ENCODE measurements at places on chromosomes 4 and X.

GRCh38 chrX:122046815-122047214 is 999.4 kb downstream of the GLUD2 start:
- no peak for DNase-seq

DNA sequence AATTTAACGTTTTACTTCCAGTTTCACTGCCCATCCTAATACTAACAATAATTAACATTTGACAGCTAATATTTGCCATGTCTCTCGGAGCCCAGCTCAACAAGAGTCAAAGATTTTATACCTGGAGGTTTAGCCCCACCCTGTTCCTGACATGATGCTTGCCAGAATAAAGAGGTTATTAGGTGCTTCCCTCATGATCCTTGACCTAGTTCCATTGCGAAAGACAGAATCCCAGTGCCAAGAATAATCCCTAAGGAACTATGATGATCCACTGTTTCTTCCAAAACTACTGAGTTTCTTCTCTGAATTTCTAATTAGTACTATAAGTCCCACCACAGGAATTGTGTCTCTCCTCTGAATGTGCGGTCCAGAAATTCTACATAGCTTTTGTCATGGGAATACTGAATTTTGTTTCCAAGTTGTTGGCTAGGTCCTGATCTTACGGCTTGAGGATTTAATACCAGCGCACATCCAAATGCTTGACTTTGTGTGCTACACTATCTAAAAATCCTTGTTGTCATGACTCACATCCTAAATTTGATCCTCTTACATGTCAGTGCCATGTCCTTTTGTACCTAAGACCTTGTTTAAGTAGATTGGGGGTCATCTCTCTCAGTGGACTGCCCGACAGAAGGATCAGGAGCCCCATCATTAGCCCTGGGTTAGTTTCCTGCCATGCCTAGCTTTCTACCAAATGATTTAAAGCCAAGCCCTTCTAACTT is 23.1 kb downstream of the ANTXR2 start:
- no peak for DNase-seq

- no peak for DNase-seq
Observed at GRCh38 chrX:10906866-10907265, 204.3 kb upstream of the HCCS start.

DNA sequence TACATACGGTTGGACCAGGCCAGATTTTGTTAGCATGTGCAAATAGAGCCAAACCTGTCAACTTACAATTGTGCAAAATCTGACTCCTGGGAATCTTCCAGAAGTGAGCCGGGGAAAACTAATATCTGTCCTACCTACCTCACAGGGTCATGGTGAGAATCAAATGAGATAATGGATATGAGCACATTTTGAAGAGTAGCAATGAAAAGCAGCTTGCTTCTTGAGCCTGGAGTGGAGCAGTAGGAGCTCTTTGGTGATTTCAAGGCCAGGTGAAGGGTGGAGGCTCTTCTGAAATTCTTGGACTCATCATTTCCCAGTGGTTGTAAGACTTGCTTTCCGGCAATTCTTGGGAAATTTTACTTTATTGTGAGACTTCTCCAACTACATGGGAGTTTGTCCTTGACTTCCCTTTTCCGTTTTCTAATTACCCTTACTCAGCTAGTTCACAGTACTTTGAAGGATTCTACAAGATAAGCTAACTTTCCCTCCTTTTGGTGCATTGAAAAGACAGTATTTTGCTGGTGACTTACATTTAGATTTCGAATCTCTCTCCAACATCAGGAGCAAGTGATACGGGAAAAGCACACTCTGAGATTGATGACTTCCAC is 12.2 kb downstream of the PLAC1 start:
- DNase-seq: no peak

- no peak for DNase-seq
Observed at GRCh38 chr4:57548856-57549255, 438.7 kb upstream of the IGFBP7 start.

- DNase-seq: no peak
Observed at GRCh38 chrX:10259716-10260115, 102.9 kb downstream of the CLCN4 start.

GRCh38 chr4:38565271-38566199 is 98.5 kb upstream of the KLF3 start:
- DNase-seq: no peak

DNA sequence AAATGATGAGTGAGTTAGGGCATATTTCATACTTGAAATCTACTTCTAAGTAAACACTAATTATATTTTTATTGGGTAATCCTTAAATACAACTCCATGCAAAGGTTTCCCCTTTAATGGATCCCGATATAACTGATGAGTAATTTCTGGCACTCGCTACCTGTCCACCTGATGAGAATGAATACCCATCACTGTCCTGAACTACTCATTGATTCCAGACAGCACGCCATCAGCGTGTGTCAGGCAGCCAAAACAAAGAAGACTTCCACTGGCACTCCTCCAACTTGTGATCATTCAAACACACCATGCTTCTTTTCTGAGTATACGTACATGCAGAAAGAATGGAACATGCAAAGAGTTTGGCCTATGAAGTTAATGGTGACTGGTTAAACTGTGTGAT is 69.4 kb downstream of the HCCS start:
- DNase-seq: no peak

DNA sequence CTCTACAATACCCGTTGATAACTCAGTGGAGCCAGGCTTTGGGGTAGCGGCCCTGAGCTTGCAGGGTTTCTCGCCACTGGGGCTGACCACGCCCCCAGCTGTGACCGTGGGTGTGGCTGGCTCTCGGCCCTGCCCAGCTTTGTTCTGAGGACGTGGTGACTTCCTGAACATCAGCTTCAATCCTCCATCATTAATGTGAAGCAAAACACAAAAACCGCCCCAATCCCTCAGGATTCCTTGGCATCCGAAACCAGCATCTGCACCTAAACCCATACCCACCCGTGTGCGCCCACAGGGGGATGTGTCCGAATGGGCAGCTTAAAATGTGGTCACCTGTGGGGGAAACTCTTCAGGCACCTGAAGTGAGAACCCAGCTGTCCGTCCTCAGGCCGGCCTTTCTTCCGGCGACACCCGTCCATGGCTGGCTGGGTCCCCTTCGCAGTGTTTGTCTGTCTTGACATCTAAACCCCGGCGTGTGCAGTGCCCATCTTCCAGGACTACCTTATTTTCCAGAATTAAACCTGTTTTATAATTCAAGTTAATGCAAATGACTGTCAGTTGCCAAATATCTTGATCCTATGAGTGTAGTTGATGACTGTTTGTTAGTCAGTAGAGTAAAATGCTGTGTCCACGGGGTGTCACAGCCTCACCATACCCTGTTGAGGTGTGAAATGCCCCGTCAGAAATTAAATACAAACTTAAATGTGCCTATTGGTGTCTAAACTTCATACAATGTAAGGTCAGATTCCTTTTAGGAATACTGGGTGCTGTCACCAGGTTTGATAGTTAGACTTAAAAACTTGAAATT is 27.3 kb downstream of the NELFA start:
- DNase-seq: peak; percentile 8

- no peak for DNase-seq
Observed at GRCh38 chr4:37970702-37971101, 10.5 kb downstream of the PTTG2 start.

DNA sequence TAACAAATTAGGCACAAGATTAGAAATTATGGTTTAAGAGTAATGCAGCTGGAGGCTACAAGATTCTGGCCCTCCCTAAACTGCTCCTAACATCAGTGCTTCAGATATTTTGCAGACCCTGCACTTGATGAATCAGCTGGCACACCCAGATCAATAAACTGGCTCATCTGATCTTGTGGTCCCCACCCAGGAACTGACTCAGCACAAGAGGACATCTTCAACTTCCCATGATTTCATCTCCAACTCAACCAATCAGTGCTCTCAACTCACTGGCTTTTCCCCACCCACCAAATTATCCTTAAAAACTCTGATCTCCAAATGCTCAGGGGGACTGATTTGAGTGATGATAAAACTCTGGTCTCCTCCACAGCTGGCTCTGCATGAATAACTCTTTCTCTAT is 21.7 kb upstream of the TMEM33 start:
- no peak for DNase-seq

GRCh38 chr4:105147553-105148161 is 981 bp downstream of the TET2 start:
- no peak for DNase-seq

All from CMK (cell line).